ENCODE measurements at places on chromosomes 12 and 14.

- DNase-seq = no peak
Measured at GRCh38 chr12:47721431-47721973, 3.8 kb downstream of the ENDOU start.

DNA sequence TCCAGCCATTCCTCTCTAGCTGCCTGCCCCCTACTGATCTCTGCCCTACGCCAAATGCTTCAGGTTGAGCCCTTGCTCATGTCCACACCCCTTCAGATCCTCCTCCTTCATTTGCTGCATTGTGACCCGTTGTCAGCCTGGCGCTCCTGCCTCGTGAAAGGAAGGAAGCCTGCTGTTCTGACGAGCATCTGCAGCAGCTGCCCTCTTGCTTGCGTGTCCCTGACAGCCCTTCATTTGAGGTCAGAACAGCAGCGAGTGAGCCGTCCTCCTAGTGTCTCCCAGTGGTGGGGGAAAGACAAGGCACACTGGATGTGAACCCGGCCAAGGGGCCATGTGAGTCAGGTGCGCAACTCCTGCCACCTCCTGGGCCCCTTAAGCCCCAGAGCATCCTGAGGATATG is 3.0 kb upstream of the PIANP start:
- no peak for DNase-seq

- DNase-seq = no peak
Measured at GRCh38 chr14:28254768-28255167, 511.8 kb upstream of the FOXG1 start.

DNA sequence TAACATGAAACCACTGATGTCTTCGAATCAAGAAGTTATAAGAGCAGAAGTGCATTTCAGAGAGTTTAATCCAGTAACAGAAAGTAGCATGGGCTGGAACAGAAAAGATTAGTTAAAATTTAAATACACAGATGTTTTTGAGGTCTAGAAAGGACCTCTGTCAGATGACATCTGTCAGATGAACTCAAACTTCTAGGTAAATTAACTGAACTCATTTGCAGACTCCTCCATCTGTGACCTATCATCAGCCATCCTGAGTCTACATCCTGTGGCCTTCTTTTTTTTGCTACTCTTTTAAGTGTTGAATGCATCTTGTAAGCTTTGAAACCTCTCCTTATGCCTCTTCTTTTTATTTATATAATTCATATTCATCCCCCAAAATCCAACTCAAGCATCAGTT is 53.3 kb downstream of the C2CD5 start:
- no peak for DNase-seq

GRCh38 chr14:90610346-90611040 is 205.7 kb downstream of the TTC7B start:
- DNase-seq = no peak

DNA sequence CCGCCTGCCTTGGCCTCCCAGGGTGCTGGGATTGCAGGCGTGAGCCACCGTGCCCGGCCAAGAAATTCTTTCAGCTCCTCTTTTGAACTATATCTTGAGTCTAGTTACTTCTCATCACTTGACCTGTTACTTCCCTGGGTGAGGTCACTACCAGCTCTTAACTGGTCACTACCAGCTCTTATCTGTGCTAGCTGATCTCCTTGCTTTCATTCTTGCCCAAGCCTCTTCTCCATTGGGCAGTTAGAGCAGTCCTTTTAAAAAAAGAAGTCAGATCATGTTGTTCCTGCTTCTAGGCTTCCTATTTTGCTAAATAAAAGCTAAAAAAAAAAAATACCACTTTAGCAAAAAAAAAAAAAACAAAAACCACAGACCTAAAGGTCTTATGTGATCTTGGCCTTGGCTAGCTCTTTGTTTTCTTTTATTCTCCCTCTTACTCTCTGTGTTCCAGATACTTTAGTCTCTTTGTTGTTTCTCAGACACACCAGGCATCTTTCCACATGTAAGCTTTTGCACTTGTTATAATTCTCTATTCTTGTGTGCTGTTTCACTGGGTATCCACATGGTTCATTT is 63.5 kb downstream of the RAD51B start:
- no peak for DNase-seq

GRCh38 chr12:58580095-58580494 is 340.2 kb downstream of the LRIG3 start:
- DNase-seq = no peak

- DNase-seq = no peak
Measured at GRCh38 chr12:116539905-116540482, 19.2 kb upstream of the MAP1LC3B2 start.

DNA sequence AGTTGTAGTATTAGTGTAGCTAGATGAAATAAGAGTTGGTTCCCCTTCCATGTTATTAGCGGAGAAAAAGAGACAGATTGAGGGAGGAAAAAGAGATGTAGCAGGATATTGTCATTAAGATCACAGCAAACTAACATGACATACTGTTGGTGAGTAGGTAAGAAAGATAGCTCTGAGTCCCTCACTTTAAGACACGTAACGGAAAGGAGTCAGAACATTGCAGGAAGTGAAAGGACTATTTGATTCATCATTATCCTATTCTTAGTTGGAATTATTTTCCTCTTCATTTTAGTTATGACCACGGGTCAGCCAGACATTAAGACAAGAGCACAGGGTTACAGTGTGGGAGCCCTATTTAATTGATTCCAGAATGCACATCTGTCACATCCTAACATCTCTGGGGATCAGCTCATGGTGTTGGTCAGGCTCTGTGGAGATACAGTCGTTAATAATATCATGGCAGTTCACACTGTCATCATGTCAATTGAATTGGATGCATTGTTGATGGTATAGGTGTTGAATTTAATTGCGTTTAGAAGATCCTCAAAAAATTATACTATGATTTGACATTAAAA is 55.0 kb downstream of the TMX1 start:
- no peak for DNase-seq

Data from activated CD8-positive, alpha-beta memory T cell treated with anti-CD3 and anti-CD28 coated beads for 48 hours (primary cell).